Activated CD4-positive, alpha-beta T cell treated with anti-CD3 and anti-CD28 coated beads, Interleukin-2, amount 10 ng/mL, durations not matched to agents 24 days and 14 days (primary cell): ENCODE measurements at places on chromosomes 13 and 19.

DNA sequence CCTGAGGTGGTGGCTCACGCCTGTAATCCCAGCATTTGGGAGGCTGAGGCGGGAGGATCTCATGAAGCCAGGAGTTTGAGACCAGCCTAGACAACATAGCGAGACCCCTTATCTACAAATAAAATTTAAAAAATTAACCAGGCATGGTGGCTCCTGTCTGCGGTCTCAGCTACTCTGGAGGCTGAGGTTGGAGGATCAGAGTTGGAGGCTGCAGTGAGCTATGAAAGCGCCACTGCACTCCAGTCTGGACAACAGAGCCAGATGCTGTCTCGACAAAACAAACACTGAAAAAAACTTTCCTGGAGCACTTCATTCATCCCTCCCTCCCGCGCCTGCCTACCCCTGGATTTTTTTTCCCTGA is 665 bp upstream of the ATG4D start:
- DNase-seq = no peak

- DNase-seq = peak; percentile 63
Measured at GRCh38 chr13:44300895-44301638, 72.6 kb upstream of the SERP2 start.

- no peak for DNase-seq
Measured at GRCh38 chr13:61123538-61124289, 291.9 kb downstream of the PCDH20 start.

- no peak for DNase-seq
Measured at GRCh38 chr19:55224038-55224665, 4.4 kb downstream of the TMEM86B start.

GRCh38 chr19:49113762-49114629 is at the start of gene LIN7B:
TSS of gene LIN7B (plus strand) at chr19:49114370. CDS start at chr19:49114405, 35 bp downstream.
- DNase-seq = peak; percentile 95

GRCh38 chr13:94020833-94021232 is 458.6 kb downstream of the DCT start:
- no peak for DNase-seq

GRCh38 chr19:48637948-48638830 is 1.0 kb upstream of the DBP start:
- DNase-seq = peak; percentile 94

GRCh38 chr19:3932931-3933810 is at the start of gene NMRK2:
TSS of gene NMRK2 (plus strand) at chr19:3933069. CDS start at chr19:3933672, 603 bp downstream.
- DNase-seq = no peak

DNA sequence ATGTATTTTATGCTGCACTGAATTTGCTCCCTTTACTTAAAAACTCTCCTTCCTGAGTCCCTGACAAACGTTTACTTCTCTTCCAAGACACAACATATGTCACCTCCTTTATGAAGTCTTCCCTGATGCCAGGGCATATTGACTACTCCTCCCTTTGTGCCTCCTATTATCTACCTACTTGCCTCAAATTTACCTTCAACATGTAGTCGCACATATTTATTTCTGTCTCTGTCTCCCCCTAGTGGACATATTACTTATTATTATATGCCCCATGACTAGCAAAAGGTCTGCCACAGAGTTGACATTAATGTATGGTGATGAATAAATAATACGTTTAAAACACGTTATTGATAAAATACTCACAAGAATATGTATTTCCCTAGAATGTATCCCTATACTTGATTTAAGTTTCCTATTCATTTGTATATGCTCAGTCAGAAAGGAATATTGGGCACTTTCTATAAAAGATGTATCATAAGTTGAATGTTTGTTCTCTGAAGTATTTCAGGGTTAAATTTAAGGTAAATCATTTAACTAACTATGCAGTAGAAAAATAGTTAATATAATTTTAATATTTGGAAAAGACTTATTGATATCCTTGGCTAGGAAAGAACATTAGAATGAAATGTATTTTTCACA is 250.3 kb upstream of the ATXN8OS start:
- DNase-seq = no peak

GRCh38 chr13:95220611-95221010 is 80.6 kb downstream of the ABCC4 start:
- DNase-seq = no peak

- no peak for DNase-seq
Measured at GRCh38 chr19:35796645-35797542, 15.8 kb downstream of the PRODH2 start.

DNA sequence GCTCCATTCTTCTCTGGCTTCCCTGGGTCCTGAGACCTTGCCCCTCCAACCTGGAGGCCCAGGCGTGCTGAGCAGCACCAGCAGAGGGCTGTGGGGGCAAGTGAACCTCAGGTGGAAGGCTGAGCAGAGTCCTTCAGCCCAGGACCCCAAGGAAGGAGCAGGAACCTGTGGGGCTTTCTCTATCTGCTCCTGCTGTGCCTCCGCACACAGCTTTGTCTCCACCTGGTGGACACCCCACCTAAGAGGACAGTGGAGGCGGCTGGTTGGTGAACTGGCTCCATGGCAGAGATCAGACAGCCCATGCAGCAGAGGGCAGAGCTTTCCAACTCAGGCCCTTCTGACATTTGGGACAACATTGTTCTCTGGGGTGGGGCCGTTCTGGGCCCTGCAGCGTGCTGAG is 19.7 kb downstream of the ZFR2 start:
- peak; percentile 76 for DNase-seq

- DNase-seq = no peak
Measured at GRCh38 chr13:76009267-76009890, 373.2 kb downstream of the LMO7 start.

DNA sequence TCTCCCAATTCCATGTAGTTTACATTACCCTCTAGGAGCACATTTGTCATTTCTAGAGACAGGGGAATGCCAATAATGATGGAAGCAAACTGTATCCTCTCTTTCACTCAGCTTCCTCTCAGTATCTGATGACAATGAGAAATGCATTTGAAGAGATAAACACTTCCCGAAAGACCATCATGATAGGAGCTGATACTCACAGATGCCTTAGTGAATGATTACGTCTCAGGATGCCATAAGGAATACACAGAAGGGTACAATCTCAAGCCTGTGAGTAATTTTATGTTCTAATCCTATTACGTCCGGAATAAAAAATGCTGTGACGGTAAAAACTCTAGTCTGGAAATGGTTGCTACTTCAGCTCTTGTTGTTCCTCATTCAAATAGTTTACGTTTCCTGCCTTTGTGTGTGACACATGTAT is 663.8 kb upstream of the MIR17HG start:
- DNase-seq = no peak

DNA sequence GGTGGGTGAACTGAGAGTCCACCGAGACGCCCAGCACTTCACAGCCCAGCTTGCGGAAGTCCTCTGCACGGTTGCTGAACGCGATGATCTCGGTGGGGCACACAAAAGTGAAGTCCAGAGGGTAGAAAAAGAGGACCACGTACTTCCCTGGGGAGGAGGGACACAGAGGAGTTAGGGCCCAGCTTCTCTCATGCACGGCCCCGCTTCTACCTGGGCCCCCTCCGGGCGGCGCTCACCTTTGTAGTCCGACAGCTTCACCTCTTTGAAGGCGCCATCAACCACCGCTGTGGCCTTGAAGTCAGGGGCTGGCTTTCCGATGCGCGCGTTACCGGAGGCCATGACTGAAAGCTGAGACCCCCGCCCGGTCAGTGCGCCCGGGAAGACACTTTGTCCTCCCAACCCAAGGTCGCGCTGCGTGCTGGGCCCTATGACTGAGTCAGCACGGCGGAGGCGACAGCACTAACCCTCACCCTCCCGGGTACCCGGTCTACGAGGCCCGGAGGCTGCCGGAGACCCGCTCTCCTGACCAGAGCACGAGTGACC is 606 bp downstream of the PRDX2 start:
- DNase-seq = no peak

GRCh38 chr13:73273745-73274144 is 214.9 kb downstream of the KLF5 start:
- no peak for DNase-seq

DNA sequence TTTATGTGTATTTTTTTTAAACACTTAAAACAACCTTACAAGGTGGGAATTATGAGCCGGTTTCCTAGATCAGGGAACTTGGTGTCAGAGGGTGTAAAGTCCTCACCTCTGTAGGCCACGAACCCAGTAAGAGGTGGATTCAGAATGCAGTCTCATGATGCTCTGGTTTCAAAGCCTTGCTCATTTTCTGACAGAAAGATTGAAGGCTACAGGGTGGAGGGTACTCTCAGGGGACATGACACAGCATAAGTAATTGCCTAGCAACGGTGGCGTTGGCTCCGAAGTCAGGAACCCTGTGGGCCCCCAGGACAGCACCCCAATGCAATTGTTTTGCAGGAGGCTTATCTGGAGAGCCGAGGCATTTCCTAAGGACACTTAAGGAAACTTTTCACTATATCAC is 794.7 kb downstream of the EFNB2 start:
- no peak for DNase-seq

GRCh38 chr19:55058781-55059610 is 4.0 kb downstream of the RDH13 start:
- no peak for DNase-seq

- DNase-seq = no peak
Measured at GRCh38 chr19:406135-406781, 2.7 kb downstream of the C2CD4C start.

DNA sequence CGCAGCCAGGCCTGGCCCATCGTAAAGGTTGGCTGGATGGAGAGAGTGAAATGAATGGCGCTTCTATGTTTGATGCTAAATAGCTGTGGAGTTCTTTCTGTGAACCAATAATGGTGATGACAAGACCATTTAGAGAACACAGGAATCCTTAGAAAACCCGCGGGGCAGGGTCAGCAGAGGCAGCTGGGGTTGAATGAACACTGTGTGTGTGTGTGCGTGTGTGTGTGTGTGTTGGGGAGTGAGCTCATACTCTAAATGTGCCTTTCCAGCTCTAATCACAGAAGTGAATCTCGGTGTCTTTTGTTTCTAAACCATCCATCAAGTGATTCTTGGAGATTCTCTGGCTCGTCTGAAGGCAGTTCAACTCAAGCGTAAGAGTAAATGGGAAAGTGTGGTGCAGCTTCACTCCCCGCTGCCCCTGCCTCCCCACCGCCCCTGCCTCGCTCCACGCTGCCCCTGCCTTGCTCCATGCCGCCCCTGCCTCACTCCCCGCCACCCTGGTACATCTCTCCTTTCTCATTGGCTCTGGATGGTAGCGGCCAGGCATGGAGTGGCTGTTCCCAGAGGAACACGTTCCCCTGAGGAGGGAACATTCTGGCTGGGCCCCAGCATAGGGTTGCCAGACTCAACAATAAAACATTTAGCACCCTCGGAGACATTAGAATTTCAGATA is 21.2 kb downstream of the TMPRSS9 start:
- no peak for DNase-seq

- DNase-seq = peak; percentile 94
Measured at GRCh38 chr13:48562296-48563066, 29.6 kb upstream of the RCBTB2 start.

DNA sequence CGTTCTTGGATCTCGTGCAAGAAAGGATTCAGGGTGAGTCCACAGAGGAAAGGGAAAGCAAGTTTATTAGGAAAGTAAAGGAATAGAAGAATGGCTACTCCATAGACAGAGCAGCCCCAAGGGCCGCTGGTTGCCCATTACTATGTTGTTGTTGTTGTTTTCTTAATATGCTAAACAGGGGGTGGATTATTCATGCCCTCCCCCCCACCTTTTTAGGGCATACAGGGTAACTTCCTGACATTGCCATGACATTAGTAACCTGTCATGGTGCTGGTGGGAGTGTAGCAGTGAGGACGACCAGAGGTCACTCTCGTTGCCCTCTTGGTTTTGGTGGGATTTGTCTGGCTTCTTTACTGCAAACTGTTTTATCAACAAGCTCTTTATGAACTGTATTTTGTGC is 29.1 kb upstream of the PCDH9 start:
- DNase-seq = no peak

- no peak for DNase-seq
Measured at GRCh38 chr19:58338336-58338735, 11.5 kb downstream of the ZSCAN22 start.

GRCh38 chr19:57888560-57889231 is at the start of gene ZNF814:
TSS of gene ZNF814 (minus strand) at chr19:57889037. CDS start at chr19:57888802, 235 bp downstream.
- peak; percentile 91 for DNase-seq

DNA sequence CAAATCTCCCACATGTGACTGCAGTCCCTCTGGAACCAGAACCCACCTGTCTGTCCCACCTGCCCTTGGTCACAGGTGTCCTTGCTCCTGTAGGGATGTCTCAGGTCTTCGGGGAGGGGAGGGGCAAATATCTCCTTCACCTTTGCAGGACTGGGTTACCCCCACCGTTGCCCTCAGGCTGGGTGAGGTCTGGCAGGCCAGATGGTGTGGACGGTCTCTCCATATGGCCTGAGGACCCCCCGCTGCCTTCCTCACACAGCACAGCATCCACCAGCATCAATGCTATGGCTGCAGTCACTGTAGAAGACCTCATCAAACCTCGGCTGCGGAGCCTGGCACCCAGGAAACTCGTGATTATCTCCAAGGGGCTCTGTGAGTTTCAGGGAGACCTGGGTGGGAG is 10.0 kb downstream of the SLC5A5 start:
- DNase-seq = no peak

DNA sequence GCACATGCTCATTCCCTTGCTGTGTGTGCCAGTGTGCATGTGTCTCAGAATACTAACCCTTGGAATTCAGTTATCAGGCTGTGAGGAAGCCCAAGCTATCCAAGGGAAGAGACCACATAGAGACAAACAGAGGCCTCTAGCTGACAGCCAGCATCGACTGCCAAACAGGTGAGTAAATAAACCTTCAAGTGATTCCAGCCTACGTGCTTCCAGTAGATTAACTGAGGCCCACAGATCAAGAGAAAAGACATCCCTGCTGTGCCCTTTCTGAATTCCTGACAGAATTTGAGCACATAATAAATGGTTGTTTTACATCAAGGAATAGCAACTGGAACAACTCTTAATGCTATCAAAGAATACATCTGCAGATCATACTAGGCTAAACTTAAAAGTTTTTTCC is 17.5 kb downstream of the ZC3H13 start:
- DNase-seq = no peak

DNA sequence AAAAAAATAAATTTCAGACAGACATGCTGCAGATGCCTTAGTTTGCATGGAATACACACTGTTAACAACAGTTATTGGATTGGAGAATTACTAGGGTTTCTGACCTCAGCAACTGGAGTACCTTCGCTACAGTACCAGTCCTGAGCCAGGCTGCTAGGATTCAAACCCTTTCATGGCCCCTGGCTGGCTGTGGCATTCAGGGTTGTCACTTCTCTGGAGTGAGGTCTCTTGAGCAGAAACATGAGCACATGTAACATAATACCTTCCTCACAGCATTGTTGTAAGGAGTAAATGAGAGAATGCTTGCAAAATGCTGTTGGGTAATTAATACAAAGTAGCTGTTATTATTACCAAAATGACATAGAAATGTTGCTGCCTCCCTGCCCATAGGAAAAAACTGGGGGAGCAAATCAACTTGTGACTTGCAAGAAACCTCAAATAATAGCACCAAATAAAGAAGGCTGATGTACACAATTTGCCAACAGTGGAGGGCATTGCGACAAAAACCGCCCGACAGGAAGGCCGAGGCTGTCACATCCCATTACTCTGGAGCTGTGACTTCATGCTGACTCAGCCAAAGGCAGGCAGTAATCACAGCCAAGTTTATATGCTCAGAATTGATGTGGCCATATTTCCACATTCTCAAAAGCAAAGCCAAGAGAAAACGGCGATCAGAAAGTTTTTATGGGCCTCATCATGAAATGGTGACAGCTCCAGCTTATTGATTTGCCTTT is 100.4 kb downstream of the RFC3 start:
- no peak for DNase-seq
